ENCODE measurements at places on chromosomes 4 and X.

GRCh38 chrX:10828640-10829039, 208.3 kb upstream of the MID1 start:
- DNase-seq: no peak

GRCh38 chrX:148567779-148568178, 67.4 kb downstream of the AFF2 start:
- no peak for DNase-seq

DNA sequence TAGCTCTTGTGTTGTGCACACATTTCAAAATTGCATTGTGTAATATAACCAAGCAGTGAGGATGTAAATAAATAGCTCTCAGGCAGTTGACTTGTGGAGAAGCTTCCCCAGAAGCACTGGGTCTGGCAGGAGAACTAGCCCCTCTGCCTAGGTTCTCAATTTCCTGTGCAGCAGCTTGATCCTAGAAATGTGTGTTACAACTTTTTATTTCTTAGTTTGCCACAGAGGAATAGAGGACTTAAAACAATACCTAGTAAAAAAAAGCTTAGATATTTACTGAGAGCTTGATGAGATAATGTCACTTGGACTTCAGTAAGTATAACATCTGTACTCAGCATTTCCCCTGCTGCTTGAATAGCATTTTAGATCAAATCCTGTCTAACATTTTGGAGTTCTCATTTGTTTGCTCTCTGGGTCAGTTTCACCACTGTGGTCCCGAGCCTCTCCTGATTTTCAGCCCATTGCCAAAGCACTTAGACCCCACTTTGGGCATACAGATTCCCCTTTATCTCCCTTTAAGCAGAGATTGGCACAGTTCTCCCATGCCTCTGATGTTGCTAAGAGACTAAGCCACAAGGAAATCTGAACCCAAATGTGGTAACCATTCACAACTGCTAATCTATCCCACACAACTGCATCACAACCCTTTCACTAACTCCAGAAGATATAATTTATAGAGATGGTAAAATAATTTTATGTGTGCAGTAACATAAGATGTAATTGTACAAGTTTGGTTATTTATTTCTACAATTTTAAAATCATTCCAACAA, 98.2 kb upstream of the NRK start:
- DNase-seq: no peak

- DNase-seq: no peak
These were observed 105.7 kb downstream of the AGTR2 start for GRCh38 chrX:116276261-116276660.

GRCh38 chrX:19410259-19410658, 66.5 kb downstream of the PDHA1 start:
- DNase-seq: no peak

DNA sequence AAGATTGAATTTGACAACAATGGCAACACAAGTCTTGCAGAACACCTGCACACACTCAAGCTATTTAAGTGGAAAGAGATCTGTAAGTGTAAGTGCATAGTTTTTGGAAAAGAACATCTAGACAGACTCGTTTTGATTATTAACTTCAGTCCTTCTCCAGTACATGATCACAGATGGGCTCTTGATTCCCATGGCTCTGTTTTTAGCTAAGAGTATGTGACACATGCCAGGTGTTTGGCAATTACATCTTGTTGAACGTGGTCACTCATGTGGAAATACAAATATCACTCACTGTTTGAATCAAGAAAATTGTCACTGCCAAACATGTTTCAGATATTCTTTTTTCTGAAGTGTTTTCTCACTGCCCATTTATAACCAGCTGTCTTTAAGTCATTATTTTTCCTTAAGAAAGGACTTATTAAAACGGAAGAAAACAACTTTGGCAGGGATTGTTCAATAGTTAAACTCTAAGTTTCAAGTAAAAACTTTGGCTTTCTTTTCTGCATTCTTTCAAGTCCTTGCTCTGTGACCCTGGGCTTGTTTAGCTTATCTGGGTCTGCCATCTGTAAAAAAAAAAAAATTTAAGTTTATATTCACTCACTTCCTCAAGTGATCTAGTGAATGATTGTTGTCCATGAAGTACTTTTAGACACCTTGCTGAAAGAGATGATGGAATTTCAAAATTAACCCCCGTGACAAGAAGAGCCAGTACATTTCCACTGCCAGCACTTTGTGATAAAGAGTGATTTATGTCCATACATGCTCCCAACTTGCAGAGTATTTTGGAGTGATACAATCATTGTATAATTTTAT, 125.4 kb downstream of the ATXN3L start:
- DNase-seq: no peak

GRCh38 chr4:180932370-180933001, 1310.7 kb upstream of the TENM3 start:
- DNase-seq: no peak

DNA sequence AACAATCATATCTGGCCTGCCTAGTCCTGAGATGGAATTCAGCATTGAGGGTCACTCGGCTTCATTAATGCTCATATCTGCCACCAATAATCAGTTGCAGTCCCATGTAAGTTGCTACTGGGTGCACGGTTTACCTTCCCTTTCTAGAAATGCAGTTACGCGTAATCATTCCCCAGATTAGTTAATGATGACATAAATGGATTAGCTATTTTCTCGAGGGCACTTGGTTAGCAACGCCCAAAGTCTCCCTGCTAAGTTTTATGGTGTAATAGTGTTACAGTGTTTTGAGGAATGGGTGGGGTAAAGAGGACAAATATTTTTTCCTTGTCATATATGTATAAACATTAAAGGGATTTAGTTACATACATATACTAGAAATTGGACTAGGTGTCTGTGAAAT, 118.8 kb downstream of the MID1 start:
- no peak for DNase-seq

DNA sequence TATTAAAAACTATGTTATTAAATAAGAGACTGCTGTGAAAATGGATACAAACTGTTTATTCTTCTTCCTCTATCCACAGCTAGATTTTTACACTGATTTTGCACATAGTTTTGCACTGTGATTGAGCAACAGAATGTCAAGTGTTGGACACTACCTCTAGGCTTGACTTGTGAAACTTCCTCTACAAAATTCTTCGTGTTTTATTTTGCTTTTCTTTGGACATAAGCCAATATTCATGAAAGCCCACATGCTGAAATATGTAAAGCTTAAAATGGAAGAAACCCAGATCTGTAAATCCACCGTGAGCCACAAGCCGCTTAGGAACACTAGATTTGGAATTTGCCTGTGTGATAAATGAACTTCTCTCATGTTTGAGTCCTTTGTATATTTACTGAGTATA, 849.4 kb downstream of the FSTL5 start:
- no peak for DNase-seq

- no peak for DNase-seq
These were observed 33.1 kb upstream of the CDKN2AIP start for GRCh38 chr4:183411291-183411861.

- DNase-seq: no peak
These were observed 260.5 kb downstream of the SPATA18 start for GRCh38 chr4:52311464-52312125.

GRCh38 chr4:13548059-13548983, 4.0 kb upstream of the NKX3-2 start:
- DNase-seq: no peak

GRCh38 chr4:56859841-56860240, 38.3 kb upstream of the SPINK2 start:
- DNase-seq: no peak

DNA sequence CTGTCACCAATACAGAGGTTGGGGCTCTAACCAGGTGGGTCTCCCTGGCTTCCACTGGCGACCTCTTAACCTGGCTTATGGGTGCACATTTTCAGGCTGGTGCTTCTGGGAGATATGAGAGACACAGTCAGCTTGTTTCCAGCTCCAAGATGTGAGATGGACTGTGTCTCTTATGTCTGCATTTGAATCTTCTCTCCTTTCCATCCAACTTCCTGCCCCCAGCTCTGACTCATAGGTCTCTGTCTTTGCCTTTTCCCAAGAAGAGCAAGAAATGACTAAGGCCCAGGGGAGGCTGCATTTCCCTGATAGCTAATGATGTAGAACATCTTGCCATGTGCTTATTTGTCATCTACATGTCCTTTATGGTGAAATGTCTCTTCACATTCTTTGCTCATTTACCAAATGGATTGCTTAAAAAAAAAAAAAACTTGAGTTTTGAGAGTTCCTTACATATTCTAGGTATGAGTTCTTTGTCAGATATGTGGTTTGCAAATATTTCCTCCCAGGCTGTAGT, 3.2 kb upstream of the UXT start:
- DNase-seq: peak; percentile 53

Measured in activated naive CD4-positive, alpha-beta T cell treated with Interleukin-2 at 50 U/mL for 16 hours (primary cell).